ENCODE measurements at places on chromosomes 6 and 20.

- no peak for DNase-seq
Observed at GRCh38 chr6:120764312-120764711, 570.0 kb downstream of the TBC1D32 start.

DNA sequence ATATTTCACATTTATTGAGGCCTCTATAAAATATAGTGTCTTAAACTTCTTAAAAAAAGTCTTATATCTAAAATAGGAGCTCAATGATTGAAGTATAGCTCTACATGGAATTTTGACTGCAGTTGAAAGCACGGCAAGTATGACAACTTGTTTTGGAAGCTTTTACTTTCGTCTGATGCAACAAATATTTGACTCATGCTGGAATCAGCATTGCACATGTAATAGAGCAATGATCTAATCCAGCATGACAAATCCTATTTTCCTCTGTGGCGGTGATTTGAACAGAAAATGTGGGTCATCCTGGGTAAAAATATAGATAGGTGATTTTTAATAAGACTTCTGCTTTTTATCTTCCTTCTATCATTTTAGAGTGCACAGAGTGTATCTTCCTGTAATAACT lies 111.6 kb downstream of the TINAG start:
- DNase-seq, result no peak

DNA sequence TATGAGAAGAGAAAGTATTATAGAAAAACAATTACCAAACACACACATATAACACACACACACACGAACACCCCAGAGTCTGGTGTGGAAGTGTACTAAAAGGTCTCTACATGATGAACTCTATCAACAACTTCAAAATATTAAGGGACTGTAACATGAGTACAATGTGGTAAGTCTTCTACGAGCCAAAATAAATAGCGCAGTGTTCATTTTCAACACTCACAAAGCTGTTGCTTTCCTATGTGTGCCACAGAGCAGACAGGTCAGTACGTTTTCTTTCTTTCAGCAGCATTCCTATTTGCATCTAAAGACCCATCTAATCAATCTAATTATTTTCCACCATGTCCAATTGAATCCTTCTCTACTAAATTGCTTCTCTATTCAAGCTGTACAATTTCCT lies 12.1 kb upstream of the CNKSR3 start:
- DNase-seq, result no peak

DNA sequence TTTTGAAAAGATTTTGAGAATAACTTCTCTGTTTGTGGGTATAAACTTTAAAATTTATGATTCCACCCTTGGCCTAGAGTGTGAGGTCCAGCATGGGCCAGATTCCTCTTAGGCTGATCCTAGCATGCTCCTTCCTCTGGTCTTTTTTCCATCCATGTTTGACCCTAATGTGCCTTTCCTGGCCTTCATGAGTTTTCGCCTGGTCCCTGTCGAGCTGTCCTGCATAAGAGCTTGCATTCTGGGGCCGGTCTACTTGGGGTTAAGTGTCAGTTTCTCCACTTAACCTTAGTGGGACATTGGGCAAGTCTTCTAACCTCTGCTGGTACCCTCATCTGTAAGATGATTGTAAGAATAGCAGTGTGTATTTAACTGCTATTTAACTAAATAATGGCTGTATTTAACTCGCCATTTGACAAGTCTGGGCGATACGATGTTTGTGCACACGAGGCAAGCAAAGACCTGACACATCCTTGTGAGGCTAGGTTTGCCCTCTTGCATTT lies 40.7 kb upstream of the TAGAP start:
- DNase-seq, result no peak

- DNase-seq, result no peak
Observed at GRCh38 chr6:39381550-39382140, 59.1 kb upstream of the KCNK16 start.

DNA sequence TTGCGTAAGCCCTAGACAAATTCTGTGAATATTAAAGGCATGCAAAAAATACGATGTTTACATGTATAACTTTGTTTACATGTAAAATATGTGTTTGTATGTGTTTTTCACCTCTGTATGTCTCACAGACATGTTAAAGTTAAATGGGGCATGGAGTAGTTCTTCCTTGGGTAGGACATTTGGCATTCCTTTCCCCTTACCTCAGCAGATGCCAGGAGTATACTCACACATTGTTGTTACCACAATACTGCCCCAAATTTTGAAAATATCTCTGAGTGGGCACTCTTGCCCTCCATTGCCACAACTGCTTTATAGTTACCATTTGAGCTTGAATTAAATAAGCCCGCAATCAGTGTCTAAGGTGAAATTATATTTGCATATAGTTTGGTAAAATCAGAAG lies 147.5 kb downstream of the MYO6 start:
- DNase-seq, result no peak

- no peak for DNase-seq
Observed at GRCh38 chr6:99607416-99608036, 893 bp downstream of the PRDM13 start.
